ENCODE measurements at places on chromosomes 5 and 9.

DNA sequence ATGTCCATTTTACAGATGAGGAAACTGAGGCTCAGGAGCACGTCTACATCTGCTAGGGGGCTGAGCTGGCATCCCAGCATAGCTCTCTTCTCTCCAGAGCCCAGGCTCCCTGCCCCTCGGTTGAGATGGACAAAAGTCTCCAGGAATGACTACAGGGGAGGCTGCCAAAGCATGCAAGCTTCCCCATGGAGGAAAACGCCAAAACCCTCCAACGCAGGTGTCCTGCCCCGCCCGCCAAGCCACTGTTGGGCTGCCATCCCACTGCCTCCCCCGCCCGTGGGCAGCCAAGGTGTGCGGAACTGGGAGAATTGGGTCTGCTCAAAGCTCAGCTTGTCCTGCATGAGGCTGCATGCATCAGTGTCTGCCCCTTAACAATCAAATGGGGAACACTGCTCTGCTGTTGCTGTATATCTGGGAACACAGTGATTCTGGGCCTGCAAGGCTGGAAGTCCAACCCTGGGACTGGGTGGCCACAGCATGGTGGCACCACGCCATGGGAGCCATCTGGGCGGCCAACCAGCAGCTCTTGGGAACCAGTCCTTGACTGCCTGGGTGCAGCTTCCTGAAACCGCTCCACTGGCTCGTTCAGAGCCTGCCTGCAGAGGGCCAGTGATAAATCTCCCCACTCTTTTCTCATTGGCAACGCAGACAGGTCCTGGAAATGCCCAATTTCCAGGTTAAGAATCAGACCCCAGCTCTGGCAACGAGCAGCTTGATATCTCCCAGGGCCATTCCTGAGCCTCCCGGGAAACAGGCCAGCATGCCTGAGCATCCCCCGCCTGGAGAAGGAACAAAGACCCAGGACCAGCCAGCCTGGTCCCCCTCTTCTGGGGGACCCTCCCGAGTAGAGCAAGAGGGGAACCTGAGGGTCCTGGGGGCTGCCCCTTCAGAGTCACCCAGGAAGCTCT is 3.5 kb downstream of the RALGDS start:
- DNase-seq: no peak

- no peak for DNase-seq
Observed at GRCh38 chr5:57825031-57825686, 342.5 kb upstream of the ACTBL2 start.

DNA sequence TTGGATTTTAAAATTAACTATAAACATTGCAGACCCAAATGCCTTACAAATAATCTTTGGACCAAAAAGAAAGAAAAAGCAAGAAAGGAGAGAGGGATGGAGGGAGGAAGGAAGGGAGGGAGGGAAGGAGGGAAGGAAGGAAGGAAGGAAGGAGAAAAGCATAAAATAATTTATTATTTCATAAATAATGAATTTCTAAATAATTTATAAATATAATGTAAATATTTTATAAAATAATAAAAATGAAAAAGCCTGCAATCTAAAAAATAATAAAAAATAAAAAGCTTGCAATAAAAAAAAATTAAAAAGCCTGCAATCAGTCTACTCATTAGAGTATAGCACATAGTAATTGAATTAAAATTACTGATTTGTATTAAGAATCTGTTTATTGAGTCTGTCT is 614.3 kb downstream of the ISL1 start:
- no peak for DNase-seq

DNA sequence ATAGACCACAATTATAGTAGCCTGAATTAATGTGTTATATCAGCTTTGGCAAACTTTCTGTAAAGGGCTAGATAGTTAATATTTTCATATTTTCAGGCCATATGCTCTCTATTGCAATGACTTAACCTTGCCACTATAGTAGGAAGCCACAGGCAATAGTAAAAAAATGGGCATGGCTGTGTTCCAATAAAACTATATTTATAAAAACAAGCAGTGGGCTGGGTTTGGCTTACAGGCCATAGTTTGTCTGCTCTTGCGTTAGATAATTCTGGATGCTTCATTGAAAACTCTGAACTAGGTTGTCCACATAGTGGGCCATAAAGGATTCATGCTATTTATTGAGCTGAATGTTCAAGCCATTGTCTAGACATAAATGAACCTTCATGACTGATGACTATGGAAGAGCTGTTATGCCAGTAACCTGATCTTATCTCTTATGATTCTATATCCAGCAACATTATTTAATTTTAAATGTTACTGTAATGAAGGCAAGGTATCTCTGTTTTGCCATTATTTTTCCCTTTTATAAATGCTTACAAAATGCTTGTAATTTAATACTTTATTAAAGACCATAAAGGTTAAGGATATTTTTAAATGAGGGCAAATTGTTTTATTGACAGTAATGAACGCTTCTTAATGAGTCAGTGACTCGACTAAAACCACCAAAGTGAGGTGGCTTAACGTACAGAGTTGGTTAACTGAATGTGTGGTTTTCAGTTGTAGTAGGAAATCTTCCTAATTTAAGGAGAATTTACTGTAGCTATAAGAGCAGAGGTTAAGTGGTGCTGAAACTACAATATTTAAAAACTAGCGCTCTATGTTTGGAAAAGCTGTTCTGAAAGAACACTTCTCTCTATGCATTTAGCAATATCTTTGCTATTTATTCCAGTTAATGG is 560.6 kb downstream of the PRR16 start:
- no peak for DNase-seq

GRCh38 chr5:91074615-91075014 is 308.5 kb downstream of the ARRDC3 start:
- no peak for DNase-seq

GRCh38 chr9:111676116-111676515 is 14.7 kb downstream of the GNG10 start:
- no peak for DNase-seq

GRCh38 chr9:123321616-123322272 is 34.3 kb upstream of the CRB2 start:
- DNase-seq: no peak
